Calu3 (cell line): ENCODE measurements at places on chromosomes 6 and 20. TPM values are rescaled to one million over a fixed set of nuclear protein-coding genes. Genes with fewer than 3 reads are reported as not detected.

TNF gene
- total RNA-seq, result 0.22 and 0.68 TPM in 2 replicates

C6orf58 gene
- total RNA-seq, result 0.31 and 0.64 TPM in 2 replicates

DNA sequence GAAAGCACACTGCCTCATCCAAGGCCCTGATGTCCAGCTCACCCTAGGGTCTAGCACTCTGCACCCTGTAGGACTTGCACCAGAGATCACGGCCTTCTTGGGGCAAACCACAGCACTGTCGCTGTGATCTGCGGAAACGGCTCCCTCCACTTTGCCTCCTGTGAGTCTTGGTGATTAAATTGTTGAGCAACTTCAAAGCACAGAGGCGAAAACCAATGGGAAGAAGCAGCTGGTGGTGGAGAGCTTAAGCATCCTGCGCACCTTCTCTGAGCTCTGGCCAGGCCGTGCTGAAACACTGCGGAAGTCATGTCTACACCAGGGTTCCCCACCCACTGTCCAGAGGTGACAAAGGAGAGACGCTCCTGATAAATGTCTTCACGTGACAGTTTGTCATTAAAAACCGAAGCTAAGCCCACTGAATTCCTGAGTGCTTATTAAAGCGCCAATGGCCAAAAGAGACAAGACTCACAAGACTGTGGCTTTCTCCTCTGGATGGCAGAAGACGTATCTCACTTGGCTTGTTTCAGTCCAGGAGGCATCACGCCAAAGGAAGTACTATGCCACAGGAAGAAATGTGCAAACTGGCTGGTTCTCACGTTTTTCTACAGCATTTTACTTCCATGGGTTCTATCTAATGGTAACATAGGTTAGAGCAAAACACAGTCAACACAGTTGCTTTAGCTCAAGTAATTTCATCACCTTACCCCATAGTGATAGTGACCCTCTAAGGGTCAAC lies 3.1 kb downstream of the RAMACL start:
- DNase-seq, result no peak

DNA sequence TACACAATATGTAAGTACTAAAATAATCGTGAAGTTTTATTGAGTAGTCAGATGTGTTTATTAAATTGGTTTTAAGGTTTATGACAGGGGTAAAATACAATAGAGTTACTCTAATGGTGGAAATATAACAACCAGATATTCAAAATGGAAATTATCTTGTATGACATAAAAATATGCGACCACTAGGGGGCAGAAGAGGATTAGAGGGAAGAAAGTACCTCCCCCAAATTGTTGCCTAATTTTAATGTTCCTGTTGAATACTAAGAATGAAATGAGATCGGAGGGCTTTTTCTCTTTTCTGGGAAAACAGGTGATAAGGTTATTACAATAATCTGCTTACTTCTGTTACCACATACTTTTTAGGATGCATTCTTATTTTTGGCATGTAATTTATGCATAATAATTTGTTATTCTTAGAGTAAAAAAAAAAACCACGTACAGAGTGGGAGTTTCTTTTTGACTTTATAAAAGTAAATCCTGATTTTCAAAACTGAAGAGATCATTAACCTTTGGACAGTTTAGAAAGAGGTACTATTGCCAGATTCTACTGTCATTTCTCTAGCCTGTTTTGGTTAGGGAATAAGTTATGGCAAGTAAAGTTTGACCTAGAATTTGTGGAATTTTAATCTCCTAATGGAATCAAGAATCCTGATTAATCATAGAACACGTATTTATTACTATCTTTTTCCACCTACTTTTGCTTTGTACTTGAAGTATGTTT lies 159.2 kb downstream of the CD109 start:
- peak; percentile 49 for DNase-seq

TBXT gene
- total RNA-seq, result not detected in 2 replicates

ZNF391 gene
- total RNA-seq, result 3.7 and 4.6 TPM in 2 replicates

- DNase-seq, result no peak
Measured at GRCh38 chr6:7939184-7939863, 28.7 kb upstream of the TXNDC5 start.

WFDC2 gene
- total RNA-seq, result 295 TPM in 2 replicates

DEFB113 gene
- total RNA-seq, result not detected in 2 replicates

THEMIS gene
- total RNA-seq, result not detected in 2 replicates

BCAS1 gene
- 11.1 and 16.9 TPM in 2 replicates for total RNA-seq

DNA sequence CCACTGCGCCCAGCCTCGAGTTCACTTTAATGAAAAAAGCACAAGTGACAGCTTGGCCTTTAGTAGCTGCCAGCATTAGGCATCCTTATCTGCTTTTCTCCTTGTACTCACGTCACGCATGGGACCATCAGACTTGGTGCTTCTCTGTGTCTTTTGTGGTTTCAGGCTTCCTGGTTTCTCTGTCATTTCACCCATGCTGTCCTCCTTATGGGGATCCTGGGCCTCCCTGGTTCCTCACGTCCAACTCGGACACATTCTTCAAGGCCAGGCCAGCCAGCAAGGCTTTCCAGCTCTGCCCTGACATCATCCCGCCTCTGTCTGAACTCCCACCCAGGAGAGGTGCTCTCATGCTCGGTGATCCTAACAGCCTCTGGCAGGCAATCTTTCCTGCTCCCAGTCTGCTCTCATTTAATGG lies 83.2 kb downstream of the TIAM2 start:
- DNase-seq, result no peak

ULBP1 gene
- total RNA-seq, result 2.2 and 2.5 TPM in 2 replicates

GRCh38 chr20:4431446-4431845 lies 290.3 kb upstream of the PRND start:
- no peak for DNase-seq

MATN4 gene
- total RNA-seq, result 0.17 and 0.29 TPM in 2 replicates

- no peak for DNase-seq
Measured at GRCh38 chr6:39005774-39006173, 42.8 kb upstream of the GLP1R start.

SLC17A2 gene
- total RNA-seq, result not detected in 2 replicates

DNA sequence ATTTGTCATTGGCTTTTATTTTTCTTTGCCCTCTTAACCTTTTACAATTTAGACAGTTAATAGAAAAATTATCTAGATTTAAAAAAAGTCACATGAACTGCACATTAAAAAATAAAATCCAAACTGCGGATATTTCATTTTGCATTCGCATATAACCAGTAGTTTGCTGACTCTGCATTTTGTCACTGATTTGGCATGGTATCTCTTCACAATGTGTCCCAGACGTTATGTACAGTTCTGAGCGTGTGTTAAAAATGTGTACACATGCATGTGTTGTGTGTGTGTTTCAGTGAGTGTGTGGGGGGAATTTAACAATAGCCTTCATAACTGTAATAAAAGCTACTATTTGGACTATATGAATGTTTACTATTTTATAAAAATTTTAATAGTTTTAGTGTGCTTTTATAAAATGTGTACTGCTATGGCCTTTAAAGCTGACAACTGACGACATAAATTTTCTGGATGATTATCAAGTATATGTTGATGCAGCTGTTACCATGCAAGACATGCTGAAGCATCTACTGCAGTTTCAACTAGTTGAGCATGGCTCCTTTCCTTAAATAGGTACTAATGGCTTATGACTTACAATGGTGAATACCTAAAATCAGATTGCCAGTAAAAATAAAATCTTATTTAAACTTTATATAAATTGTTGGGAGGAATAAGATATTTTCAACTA lies 67.7 kb downstream of the HMGCLL1 start:
- no peak for DNase-seq

- peak; percentile 37 for DNase-seq
Measured at GRCh38 chr6:99614430-99615186, 8.0 kb downstream of the PRDM13 start.

DNA sequence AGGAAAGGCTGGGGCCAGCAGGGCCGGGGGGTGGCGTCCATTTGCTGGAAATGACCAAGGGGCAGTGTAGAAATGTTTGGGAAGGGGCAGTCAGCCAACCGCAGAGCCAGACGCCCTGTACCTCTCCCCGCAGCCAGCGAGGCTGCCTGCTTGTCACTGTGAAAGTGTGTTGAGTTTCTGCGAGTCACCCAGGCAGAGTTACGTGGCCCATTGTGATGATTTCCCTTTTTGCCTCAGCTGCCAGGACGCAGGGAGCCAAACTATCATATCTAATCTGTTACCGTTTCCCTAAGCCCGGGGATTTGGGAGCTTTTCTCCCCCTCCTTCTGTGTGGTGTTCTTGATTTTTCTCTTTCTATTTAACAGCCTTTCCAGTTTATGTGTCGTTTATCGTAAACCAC lies 67.9 kb upstream of the STX16 start:
- no peak for DNase-seq

PKIB gene
- 11.8 and 17.2 TPM in 2 replicates for total RNA-seq

- no peak for DNase-seq
Measured at GRCh38 chr6:33878562-33878961, 74.8 kb upstream of the MLN start.

GRCh38 chr6:129490521-129491255 lies 219.3 kb downstream of the ARHGAP18 start:
- DNase-seq, result peak; percentile 81

TINAG gene
- total RNA-seq, result 12.6 and 17.4 TPM in 2 replicates

CALHM5 gene
- 0.05 TPM in 1 of 2 replicates, not detected in the other for total RNA-seq

GRCh38 chr6:70636596-70636995 lies 31.1 kb upstream of the SMAP1 start:
- DNase-seq, result no peak

EMILIN3 gene
- not detected in 2 replicates for total RNA-seq

SEMG1 gene
- 0.21 TPM in 1 of 2 replicates, not detected in the other for total RNA-seq

KCNQ5 gene
- total RNA-seq, result 0.10 TPM in 1 of 2 replicates, not detected in the other

DNA sequence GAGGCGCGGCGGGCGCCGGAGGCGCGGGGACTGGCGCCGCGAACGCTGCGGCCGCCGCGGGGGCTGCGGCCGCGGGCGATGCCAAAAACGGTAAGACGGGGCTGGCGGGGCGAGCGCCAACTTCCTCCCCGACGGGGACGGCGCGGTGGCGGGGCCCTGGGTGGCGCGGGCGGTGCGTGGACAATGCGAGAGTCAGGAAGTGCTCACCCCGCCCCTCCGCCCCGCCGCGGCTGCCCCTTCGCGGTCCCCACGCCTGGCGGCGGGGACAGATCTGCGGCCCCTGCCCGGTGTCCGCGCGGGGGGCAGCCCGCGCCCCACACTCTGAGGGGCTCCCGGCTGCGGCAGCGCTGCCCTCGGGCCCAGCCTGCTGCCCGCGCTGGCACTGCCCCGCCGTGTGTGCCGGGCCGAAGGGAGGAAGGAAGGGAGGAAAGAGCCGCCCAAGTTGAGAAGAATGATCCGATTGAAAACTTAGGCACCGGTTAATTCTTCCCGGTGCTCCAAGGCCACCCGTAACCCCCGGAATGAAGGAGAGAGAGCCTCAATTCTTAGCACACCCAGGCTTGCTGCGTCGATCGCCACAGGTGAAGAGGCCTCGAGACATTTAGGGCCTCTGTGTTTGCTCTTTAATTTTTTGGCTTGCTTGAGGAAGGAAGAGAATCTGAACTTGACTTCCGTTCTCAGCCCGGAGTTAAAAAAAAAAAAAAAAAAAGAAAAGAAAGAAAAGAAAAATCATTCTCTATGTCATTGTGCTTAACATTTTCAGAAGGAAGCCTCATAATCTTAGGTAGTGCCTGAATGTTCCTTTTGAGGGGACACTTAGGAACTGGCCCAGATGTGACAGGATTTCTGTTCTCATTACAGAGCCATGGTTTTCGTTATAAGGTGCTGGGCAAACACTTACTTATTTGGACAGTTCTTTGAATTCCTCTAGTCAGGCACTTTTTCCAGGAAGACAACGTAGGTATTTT lies 982 bp downstream of the HECA start:
- peak; percentile 34 for DNase-seq

SOBP gene
- 1.6 and 1.7 TPM in 2 replicates for total RNA-seq

NFATC2 gene
- total RNA-seq, result 14.2 and 15.8 TPM in 2 replicates

DNA sequence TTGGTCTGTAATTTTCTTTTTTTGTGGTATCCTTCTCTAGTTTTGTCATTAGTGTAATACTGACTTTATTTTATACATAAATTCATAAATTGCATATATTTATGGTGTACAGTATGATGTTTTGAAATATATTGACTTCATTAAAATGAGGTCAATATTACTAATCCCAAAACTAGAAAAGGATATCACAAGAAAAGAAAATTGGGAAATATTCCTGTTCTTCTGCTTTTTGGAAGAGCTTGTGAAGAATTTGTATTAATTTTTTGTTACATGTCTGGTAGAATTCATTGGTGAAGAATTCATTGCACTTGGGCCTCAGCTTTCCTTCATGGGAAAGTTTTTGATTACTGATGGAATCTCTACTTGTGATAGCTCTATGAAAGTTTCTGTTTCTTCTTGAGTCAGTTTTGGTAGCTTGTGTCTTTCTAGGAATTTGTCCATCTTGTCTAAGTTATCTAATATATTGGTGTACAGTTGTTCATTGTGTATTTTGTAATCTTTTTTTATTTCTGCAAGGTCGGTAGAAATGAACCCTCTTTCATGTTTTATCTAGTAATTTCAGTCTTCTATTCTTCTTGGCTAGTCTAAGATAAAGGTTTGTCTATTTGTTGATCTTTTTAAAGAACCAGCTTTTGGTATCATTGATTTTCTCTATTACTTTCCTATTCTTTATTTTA lies 11.3 kb upstream of the ZNF451 start:
- DNase-seq, result no peak

DNA sequence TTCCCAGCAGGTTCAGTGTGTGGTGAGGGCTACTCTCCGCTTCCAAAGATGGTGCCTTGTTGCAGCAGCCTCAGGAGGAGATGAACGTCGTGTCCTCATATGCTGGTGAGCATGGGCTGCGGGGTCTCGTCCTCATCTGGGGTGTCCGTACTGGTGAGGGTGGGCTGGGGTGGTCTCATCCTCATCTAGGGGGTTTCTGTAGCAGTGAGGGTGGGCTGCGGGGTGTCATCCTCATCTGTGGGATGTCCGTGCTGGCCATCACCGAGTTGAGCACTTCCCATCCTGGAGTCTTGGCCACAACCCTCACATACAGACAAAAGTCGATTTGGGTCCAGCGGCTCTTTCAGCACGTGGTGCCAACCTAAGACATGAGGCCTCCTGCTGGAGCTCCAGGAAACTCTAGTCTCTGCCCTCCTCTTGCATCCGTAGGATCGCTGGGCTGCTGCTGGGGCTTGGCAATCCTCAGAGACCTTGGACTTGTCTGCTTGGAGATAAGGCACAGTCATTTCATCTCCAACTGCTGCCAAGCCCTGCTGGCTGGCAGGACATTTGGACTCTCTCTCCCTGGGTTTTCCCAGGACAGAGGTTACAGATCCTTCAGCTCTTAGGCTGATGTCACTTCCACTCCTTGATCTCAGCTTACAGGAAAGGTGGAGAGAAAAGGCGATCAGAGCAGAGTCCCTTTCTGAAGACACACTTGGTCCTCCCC lies 160.4 kb downstream of the PACRG start:
- DNase-seq, result no peak

IRAK1BP1 gene
- 4.2 and 4.5 TPM in 2 replicates for total RNA-seq

DNA sequence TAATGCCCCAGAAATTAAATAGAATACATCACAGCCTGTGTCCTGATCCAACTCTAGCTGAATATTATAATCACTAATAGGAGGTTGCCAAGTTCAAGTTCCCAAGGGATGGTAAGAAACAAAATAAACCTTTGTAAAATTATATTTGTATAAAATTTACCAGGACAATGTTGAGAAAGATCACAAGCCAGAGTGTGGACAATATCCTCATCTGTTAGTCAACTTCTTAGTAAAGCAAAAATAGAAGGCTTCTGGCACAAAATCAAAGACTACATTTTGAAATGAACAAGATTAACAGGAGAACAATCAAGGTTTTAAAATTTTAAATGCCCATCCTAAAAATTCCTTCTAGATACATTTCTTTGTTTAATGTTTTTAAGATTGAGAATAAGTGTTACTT lies 290.4 kb upstream of the HSF2 start:
- no peak for DNase-seq

HLA-DRB5 gene
- 13.7 and 16.1 TPM in 2 replicates for total RNA-seq
